Vagina (tissue), 2 donors: ENCODE measurements at places on chromosomes 6 and 20.

DNA sequence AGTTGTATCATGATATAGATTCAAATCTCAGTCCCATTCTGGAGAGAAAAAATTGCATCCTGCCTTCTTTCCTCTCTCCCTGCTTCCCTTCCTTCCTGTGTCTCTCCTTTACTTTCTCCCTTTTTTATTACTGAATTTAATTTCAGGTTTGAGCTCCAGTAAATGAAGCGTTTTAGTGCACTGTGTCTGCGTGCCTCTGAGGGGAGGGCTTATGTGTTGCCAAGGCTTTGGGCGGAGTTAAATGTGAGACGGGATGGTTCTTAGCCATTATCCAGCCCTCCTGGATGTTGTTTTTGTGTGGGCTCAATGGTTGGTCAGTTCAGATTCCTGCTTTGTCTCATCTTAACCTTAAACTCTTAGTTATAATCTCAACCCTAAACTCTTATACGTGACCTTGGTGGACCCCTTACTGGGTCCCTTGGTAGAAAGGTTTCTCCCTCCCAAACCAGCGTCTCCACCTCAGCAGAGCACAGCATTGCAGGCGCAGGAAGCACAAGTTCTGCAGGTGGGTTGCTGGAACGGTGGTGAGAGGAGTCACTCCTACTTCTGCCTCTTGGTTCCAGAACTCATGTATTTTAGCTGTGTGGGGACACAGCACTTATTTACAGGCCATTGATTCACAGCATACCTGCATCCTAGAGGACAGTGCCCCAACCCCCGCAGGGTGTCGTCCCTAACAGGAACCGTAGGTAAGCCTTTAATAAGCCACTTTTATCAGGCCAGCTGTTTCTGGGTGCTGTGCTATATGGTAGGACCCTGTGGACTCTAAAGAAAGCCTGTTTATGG is 68.5 kb downstream of the DNAH8 start:
- no peak for DNase-seq

DNA sequence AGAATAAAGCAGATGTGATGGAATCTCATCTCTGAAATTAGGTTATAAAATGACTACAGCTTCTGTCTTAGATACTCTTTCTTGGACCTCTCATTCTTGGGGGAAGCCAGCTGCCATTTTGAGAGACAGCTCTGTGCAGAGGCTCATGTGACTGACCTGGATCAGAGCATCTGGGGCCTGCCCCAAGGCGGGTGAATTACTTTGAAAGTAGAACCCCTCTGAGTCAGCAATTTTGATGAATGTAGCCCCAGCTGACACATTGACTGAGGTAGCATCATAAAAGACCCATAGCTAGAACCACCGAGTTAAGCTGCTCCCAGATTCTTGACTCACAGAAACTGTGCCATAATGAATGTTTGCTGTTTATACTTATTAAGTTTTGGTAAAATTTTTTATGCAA is 124.5 kb downstream of the THEMIS start:
- no peak for DNase-seq

- DNase-seq: no peak
Observed at GRCh38 chr6:4503700-4504099, 272.5 kb upstream of the CDYL start.

- no peak for DNase-seq
Observed at GRCh38 chr20:51931371-51931781, 129.1 kb upstream of the SALL4 start.

- DNase-seq: no peak
Observed at GRCh38 chr6:38593409-38593808, 46.3 kb downstream of the BTBD9 start.

DNA sequence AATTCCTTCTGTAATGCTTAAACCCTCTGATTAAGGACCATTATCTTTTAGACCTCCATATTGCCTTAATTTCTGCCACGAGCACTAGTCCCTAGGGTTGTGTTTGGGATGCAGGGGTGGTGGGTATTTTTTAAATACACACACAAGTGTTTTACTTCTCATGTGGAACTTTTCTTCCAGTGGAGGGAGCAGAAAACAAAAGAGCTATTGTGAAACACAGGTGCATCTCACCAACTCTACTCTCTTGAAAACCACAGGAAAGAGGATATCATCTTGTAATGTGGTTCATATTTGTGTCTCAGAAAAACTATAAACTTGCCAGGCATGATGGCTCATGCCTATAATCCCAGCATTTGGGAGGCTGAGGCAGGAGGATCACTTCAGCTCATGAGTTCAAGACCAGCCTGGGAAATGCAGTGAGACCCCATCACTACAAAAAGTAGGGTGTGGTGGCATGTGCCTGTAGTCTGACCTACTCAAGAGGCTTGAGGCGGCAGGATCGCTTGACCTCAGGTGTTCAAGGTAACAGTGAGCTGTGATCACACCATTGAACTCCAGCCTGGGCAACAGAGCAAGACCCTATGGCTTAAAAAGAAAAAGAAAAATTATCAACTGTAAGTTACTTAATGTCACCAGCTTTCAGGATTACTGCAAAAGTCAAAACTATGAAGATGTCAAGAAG is 37.3 kb downstream of the MRS2 start:
- DNase-seq: no peak

DNA sequence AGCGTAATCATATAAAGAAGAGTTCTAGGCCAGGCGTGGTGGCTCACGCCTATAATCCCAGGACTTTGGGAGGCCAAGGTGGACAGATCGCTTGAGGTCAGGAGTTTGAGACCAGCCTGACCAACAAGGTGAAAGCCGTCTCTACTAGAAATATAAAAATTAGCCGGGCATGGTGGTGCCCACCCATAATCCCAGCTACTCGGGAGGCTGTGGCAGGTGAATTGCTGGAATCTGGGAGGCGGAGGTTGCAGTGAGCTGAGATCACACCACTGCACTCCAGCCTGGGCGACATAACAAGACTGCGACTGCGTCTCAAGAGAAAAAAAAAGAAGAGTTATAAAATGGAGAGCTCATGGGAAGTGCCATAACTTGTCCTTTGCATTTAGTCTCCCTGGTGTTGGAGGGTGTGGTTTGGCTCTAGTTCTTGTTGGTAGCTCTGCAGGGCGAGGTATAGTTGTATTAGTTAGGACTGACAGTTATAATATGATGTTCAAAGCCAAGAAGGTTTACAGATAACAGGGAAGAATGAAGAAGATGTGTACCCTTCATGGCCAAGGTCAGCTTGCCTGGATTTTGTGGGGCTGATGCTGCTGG is 54.8 kb downstream of the UTRN start:
- DNase-seq: no peak

GRCh38 chr20:710780-711450 is 35.3 kb upstream of the SCRT2 start:
- DNase-seq: no peak

- no peak for DNase-seq
Observed at GRCh38 chr20:57615445-57615811, 4.8 kb downstream of the ZBP1 start.

DNA sequence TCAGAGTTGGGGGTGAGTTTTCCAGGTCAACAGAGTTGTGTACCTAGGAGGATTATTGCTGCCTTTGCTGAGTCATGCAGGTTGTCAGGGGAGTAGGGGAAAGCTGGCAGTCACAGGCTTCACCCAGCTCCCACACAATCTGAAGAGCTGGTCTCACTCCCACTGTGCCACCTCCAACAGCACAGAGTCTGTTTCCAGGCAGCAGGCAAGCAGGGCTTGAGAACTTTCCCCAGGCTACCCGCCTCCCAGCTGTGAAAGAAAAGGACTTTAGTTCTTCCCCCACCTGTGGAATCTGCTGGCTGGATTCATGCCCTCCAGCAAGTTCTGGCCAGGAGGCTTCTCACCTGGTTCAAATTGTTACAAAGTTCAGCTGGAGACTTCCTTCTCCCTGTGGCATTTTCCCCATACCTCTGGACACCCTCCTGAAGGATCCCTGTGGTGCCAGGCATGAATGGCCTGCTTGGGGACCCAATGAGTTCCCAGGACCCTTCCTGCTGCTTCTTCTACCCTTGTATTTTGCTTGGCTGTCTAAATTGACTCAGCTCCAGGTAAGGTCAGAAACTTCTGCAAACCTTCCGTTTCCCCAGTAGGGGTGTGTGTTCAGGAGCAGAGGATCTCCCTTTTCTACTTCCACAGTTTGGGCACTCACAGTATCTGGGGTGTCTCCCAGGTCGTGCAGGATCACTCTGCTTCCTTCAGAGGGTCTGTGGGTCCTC is 378.1 kb upstream of the MAN1A1 start:
- no peak for DNase-seq

- DNase-seq: no peak
Observed at GRCh38 chr6:163605385-163606097, 191.0 kb downstream of the QKI start.

- no peak for DNase-seq
Observed at GRCh38 chr6:82740072-82740471, 325.6 kb downstream of the UBE3D start.

- no peak for DNase-seq
Observed at GRCh38 chr6:124812067-124812466, 150.2 kb upstream of the RNF217 start.

DNA sequence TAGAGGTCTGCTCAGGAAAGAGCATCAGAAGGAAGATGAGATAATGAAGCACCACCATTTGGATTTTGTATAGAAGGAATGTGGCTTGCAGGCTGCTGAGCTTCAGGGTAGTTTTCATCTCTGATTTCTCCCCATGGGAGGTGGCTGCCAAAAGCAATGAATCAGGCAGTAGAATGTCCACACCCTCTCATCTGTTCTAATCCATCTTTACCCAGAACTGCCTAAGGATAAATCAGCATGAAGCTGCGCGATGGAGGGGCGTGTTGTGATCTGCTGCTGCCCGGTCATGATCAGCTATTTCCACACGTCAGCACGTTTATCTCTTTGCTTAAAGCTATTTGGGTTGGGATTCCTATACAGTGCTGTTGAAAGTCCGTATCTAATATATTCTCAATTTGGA is 295.4 kb downstream of the FOXA2 start:
- no peak for DNase-seq

DNA sequence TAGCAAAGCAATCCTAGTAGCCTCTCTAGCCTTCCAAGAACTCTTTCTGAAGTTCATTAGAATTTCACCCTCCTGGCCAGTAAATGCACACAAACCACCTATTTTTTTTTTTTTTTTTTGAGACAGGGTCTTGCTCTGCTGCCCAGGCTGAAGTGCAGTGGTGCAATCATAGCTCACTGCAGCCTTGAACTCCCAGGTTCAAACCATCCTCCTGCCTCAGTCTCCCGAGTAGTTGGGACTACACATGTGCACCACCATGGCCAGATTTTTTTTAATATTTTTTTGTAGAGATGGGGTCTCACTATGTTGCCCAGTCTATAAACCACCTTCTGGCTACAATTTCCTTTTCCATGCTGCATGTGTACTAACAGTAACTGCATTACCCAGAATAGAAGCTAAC is 301.3 kb downstream of the ZNF217 start:
- DNase-seq: no peak

DNA sequence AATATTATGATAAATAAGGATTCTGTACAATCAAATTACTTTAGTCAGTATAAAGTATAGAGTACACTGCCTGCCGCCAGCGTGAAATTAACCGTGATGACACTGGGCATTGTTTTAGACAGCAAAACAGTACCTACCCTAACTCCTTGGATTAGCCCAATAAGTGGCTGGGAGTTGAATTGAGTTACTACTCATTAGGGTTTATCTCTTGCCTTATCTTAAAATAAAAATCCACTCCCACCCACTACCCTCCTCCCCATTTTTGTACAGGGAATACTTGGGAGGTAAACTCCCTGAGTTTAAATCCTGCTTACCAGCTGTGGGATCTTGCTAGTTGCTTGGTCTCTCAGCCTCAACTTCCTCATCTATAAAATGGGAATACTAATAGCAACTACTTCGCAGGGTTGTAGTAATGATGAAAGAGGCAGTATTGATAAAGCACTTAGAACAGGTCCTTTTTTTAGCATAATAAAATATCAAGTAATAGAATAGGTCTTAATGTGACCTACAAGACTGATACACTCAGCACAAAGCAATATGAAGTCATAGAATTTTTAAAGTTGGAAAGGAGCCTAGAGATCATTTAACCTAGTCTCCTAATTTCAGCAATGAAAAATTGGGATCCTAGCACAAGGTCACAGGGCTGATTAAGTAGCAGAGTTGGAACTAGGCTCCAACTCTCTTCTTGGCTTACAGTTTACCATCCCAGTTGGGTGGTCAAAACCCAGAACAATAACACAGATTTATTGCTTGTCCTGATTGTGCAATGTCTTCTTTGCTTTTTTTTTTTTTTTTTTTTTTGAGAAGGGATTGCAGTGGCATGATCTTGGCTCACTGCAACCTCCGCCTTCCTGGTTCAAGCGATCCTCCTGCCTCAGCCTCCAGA is 23.8 kb downstream of the PHACTR2 start:
- DNase-seq: no peak

DNA sequence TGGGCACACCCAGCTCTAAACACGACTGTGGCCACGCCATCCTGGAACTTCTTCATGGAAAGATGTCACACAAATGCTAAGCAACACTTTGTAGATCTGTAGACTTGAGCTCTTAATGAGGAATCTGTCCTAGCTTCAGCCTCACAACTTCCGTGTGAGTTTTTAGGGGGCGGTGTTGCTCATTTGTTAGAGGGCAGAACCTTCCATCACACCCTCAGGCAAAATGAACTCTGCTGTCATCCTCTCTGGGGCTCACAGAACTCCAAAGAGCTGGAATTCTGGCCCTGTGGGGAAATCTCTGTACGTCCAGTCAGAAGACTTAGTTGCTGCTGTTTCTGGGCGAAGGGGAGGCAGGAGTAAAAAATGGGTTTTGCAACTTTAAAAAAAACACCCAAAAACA is 49.8 kb downstream of the NRN1 start:
- no peak for DNase-seq

DNA sequence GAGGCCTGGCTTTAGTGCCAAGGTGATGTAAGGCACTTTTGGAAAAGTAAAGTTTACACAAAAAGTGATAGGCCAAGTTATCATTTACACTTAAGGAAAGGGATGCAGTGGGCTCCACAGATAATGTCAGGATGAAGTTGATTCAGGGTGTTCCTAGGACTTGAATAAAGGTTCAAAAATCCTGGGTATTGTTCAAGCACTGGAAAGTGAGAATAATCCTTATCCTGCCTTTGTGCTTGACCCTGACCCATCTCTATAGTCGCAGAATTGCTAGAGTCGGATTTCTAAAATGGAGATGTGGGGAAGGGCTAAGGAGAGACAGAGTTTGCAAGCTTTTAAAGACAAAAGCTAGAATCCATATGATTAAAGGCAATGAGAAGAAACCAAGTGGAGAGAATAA is 115.6 kb downstream of the TIAM2 start:
- DNase-seq: no peak
